ENCODE measurements at places on chromosomes 2 and 18. TPM values are rescaled to one million over a fixed set of nuclear protein-coding genes. Genes with fewer than 3 reads are reported as not detected.

The ILKAP gene
- total RNA-seq, result 120 TPM

DNA sequence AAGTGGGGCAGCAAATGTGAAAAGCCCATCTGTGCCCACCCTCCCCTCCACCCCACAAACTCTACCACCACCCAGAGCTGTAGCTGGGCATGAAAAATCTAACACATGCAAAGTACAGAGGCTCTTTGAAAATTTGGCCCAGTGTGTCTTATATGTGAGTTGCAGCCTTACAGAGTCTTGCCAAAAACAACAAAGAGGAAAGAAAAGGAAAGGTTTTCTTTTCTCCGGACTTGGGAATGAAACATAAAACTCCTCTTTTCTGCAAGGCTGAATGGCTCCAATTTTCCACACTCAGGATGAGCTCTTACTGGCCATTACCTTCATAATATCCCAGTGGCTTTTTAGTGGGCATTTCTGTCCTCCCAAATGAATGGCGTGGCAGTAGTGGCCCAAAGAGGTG is 27.9 kb upstream of the POU3F3 start:
- H3K4me1 ChIP-seq, result no peaks in the 10 kb centered on the region
- DNase-seq, result no peak

GRCh38 chr2:71496156-71496770 is 42.9 kb downstream of the DYSF start:
- no peak overlapping the region for H3K4me3 ChIP-seq
- no peak overlapping the region for H3K27ac ChIP-seq
- no peaks in the 10 kb centered on the region for H3K27me3 ChIP-seq
- H3K36me3 ChIP-seq, result no peaks in the 10 kb centered on the region

The SCN7A gene
- total RNA-seq, result not detected

DNA sequence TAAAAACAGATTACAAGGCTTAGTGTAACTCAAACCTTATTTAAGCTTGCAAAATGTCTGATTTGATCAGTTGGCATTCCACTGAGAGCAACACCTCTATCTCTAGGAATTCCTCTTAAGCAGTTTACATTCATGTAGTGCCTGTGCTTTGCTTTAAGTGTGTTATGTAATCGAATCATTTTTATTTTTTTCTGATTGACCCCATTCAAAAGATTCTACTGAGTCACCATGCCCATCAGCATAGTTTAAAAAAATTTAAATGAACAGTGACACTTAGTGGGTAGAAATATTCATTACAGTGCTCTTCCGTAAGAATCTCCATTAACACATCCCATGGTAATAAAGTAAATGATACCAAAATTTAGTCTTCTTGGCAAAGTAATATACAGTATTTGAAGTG is 67.8 kb upstream of the SLC4A10 start:
- no peaks in the 10 kb centered on the region for H3K4me1 ChIP-seq
- no peak overlapping the region for H3K4me3 ChIP-seq
- no peaks in the 10 kb centered on the region for H3K36me3 ChIP-seq
- no peak overlapping the region for H3K27ac ChIP-seq

The ABCG8 gene
- 0.09 TPM for total RNA-seq

DNA sequence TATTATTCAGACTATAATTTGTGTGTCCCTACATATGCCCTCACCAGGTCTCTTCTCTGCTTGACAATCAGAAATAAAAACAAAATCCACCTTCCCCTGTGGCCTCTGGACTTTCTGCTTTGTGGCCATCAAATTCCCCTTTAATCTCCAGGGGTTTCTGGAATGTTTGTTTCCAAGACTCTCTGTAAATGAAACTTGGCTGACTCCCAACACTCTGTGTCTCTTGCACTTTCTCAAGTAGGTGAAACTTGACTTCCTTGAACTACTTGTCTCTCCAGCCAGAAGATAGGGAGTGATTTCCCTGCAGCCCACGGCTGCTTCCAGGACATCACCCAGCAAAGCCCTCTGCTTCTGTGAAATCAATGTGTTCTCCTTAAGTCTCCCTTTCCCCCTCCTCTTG is 54.1 kb upstream of the AQP4 start:
- H3K36me3 ChIP-seq, result no peaks in the 10 kb centered on the region
- H3K4me3 ChIP-seq, result no peak overlapping the region
- H3K27ac ChIP-seq, result no peak overlapping the region
- no peaks in the 10 kb centered on the region for H3K27me3 ChIP-seq
- no peak for DNase-seq
- no peaks in the 10 kb centered on the region for H3K4me1 ChIP-seq

DNA sequence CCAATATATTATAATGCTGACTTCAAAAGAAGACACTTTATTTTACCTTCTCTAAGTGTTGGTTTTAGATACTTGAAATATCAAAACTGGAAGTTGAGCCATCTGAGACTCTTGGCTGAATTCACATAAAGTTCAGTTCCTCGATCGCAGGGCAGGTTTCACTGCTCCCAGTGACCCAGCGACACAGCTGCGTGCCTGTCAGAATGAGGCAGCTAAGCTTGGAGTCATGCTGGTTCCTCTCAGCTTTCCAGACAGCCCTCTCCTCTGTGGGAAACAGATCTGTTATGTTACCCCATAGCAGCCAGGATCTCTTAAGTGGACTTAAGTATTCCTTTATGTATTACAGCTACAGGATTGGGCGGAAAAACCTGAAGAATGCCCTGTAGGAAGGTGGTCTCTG is 142.8 kb upstream of the ALPP start:
- H3K36me3 ChIP-seq, result no peaks in the 10 kb centered on the region
- peaks cover 18% of the 10 kb centered on the region for H3K4me1 ChIP-seq
- H3K4me3 ChIP-seq, result no peak overlapping the region
- no peaks in the 10 kb centered on the region for H3K27me3 ChIP-seq
- H3K27ac ChIP-seq, result no peak overlapping the region
- no peak for DNase-seq

DNA sequence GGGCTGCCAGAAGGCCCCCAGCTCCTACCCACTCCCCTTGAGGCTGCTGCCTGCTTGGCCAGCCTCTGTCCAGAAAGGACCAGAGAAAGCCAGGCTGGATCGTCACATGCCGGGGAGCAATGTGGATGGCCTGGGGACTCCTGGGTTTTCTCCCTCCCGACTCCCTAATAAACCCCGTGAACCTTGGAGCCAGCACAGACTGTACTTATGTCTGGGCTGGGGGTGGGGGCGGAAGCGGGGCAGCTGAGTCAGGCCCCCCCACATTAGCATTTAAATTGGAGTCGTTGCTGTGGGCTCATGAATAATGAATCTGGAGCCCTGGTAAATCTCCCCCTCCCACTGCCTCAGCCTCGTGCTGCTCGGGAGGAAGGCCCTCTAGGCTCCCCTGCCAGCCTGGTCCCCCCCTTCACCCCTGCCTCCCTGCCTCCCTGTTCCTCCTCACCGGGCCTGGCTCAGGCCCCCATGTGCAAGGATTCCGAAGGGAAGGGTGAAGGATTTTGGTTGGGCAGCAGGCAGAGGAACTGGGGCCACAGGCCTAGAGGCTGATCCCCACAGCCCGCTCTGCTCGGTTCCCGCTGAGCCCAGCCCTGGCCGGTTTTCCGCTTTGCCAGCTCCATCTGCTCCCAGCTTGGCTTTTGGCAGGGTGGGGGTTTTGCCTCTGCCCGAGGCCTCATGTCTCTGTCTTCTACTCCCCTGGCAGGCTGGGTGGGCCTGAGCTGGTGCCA is 7.3 kb upstream of the ASIC4 start:
- peaks cover 18% of the 10 kb centered on the region for H3K4me1 ChIP-seq
- DNase-seq, result no peak
- no peak overlapping the region for H3K4me3 ChIP-seq
